Stimulated activated CD4-positive, alpha-beta T cell treated with anti-CD3 and anti-CD28 coated beads, Interleukin-1b, Interleukin-23, amount 100 ng/mL, for 1 hour (primary cell): ENCODE measurements at places on chromosomes 5 and 9.

DNA sequence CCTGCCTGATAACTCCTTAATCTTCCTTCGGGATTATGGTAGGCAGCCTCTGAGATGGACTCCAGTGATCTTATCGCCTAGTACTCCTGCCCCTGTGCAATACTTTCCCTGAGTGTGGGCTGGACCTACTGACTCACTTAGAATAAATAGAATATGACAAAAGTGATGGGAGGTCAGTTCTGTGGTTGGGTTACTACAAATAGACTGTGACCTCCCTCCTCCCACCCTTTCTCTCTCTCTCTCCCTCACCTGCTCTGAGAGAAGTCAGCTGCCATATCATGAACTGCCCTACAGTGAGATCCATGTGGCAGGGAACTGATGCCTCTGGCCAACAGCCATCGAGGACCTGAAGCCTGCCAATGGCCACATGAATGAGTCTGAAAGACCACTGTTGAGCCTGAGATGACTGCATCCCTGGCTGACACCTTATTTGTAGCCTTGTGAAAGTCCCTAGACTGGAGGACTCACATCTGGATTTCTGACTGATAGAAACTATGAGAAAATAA is 31.7 kb downstream of the NRG2 start:
- DNase-seq, result no peak

- no peak for DNase-seq
Measured at GRCh38 chr5:112554101-112554977, 135.3 kb upstream of the EPB41L4A start.

GRCh38 chr5:2039180-2039531 is 156.4 kb upstream of the IRX4 start:
- no peak for DNase-seq

- DNase-seq, result no peak
Measured at GRCh38 chr5:155150012-155150411, 136.5 kb downstream of the KIF4B start.

GRCh38 chr5:83084336-83084735 is 7.0 kb downstream of the XRCC4 start:
- DNase-seq, result no peak

GRCh38 chr9:127358770-127359169 is 38.2 kb upstream of the SLC2A8 start:
- DNase-seq, result no peak

DNA sequence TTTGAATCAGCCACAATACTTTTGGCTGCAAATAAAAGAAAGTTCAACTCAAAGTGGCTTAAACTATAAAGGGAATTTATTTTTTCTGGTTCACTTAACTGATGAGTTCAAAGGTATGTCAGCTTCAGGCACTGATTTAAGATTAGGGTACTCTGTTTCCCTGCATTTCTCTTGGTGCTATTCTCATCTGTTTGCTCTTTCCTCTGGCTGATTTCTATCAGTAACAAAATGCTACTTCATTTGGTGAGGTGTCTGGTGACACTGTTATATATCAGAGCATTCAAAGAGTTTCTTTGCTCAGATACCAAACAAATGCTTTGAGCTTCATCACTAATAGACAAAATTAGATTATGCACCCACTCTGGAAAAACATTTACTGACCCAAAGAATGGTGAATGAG is 65.9 kb upstream of the HTR4 start:
- DNase-seq, result no peak

GRCh38 chr5:180304431-180305375 is 12.8 kb upstream of the MAPK9 start:
- DNase-seq, result no peak

DNA sequence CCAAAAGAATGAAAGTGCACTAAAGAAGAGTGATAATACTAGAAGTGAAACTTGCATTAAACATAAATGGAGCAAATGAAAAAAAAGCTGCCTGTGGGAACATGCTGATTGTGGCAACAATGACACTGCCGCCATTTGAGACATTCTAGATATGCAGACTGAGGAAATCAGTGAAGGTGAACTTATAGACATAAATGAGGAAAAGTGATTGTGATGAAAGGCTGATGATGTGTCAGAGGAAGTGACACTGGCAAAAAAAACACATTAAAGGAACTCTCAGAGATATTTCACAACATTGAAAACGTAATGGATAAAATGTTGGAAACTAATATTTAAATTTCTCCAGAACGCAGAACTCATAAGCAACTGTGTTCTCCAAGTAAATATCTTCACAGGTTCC is 1.2 kb downstream of the ERCC8 start:
- DNase-seq, result no peak

DNA sequence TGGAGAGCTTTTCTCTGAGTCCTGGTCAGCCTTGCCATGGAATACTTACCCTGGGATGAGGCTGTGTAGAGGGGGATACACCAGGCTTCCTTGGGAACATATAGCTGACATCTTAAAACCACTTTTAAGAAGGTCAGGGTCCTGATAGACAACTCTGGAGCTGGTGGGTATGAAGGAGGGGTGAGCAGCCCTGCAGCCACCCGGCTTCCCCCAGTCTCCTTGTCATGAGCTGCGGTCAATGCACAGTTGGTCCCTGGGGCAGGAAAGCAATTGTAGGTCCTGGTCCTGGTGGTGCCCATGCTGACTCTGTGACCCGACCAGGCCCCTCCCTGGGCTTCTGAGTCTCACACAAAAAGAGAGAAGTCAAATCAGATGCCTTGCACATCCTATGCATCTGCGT is 63.6 kb downstream of the MRPL36 start:
- no peak for DNase-seq

DNA sequence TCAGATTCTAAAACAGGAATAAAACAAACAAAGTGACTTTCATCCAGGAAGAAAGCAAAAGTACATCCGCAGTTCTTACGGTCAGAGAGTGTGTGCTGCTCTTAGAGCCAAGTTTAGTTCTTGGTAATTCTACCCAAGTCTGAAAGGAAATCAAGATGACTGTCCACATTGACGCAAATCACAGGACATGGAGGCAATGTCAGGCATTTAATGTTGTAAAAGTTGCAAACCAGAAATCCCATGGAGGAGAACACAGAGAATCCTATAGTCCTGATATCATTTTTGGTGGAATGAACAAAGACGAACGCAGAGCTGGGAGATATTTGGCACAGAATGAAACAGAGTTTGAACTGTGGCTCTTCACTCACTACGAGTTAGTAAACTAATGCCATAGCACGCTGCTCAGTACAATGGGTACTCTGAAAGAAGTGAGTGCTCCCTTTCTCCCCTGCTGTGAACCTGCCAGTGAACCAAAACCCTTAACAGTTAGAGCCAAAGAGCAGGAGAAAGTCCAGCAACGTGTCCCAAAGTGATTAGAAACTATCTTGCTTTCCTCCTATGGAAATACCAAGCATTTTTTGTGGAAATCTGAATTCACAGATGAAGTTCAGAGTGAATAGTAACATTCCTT is 74.3 kb downstream of the MUSK start:
- no peak for DNase-seq

DNA sequence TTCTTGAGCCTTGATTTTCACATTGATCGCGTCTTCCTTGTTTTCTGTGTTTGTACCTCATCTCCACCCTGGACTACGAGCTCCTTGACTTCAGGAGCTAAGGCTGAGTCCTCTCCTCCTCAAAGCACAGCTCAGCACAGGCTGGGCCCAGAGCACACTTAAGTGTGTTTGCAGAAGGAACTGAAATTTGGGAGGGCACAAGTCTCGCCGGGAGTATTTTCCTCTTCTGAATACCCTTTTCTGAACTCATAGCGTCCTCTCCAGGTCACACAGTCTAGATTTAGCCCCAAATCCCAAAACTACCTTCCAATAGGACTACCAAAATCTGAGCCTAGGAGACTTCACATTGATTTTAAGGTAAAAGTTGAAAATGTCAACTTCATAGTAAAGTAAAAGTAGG is 41.6 kb downstream of the TSTD2 start:
- no peak for DNase-seq

DNA sequence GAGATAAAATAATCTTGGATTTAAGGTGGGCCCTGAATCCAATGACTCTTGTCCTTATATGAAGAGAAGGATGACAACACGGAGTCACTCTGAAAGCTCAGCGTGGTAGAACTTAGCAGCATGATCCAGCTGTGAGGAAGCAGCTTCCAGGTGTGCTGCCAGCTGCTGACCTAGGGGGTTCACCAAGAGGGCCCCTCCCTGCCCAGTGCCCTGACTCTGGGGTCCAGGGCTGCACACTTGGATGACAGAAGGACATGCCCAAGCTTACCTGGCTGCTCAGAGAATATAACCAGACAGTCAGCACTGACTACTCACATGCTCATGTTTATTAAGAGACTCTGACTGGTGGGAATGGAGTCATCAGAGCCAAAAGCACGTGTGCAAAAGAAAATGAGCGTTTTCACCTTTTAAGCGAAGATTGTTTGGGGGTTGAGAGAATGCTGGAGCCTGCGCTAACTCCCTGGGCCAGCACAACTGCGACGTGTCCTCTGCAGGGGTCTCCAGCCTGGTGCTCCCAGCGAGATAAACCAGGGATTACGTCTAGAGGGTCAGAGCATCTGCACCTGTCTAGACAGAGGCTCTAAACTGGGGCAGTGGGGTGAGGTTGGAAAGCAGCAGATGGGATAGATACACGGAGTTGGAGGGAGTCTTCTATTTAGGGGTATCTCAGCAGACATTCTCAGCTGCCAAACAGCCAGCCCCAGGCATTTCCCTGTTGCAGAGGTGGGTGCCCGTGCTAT is 41.3 kb downstream of the ROPN1L start:
- no peak for DNase-seq

DNA sequence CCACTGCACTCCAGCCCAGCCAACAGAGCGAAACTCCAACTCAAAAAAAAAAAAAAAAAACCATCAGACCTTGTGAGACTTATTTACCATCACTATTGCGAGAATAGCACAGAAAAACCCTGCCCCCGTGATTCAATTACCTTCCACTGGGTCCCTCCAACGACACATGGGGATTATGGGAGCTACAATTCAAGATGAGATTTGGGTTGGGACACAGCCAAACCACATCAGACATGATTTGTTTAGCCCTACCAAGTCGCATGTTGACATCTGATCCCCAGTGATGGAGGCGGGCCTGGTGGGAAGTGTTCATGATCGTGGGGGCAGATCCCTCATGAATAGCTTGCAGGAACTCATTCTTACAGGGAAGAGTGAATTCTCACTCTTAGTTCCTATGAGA is 26.6 kb downstream of the MYO10 start:
- DNase-seq, result no peak

GRCh38 chr9:20646656-20647055 is 24.4 kb upstream of the MLLT3 start:
- DNase-seq, result no peak

GRCh38 chr5:132828846-132829494 is 1.5 kb downstream of the SHROOM1 start:
- DNase-seq, result no peak

- no peak for DNase-seq
Measured at GRCh38 chr5:102154291-102154690, 141.8 kb downstream of the SLCO4C1 start.

DNA sequence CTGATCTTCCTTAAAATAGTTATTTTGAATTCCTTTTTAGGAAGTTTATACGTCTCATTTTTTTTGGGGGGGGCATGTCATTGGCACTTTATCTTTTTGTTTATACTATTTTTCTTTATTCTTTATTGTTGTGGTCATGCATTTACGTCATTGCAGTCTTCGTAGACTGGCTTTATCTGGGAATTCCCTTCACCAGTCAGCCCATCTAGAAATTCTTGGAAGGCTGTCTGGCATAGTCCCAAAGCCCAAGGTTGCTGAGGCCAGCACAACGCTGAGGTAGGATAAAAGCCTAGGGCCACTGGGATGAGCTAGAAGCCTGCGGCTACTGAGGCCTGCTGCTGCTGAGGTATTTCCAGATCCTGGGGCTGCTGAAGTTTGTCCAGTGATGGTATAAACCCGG is 121.5 kb downstream of the ISOC1 start:
- DNase-seq, result no peak

- DNase-seq, result no peak
Measured at GRCh38 chr9:123302348-123303214, 34.2 kb upstream of the STRBP start.

GRCh38 chr5:147658293-147658932 is 124.1 kb downstream of the JAKMIP2 start:
- DNase-seq, result no peak

GRCh38 chr9:123002754-123003153 is 30.7 kb upstream of the GPR21 start:
- DNase-seq, result no peak

DNA sequence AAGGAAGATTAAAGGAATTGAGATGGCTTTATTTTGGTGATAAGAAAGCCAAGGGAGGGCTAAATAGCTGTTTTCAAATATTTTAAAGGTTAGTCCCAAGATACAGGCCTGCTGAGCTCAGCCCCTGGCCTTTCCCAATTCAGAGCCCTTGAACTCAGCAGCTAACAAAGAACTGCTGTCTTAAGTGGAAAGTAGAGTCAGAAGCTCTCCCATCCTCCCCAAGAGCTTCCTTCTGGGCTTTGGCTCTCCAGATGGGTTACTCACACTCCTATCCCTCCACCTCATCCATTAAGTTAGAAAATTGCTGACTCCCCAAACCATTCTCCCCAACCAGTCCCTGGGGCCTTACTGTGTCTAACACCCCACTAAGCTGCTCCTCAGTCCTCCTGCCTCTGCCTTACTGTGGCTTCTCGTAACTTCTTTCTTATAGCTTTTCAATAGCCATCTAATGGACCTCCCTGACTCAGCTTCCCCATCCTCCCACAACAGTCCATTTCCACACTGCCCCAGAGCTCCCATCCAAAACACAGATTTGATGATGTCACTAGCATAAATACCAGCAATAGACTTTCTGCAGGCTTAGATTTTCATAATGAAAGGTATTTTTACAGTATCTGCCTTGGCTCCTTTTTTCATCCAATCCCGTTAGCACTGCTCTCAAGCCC is 239.1 kb downstream of the ENC1 start:
- no peak for DNase-seq

GRCh38 chr5:53411388-53411787 is 69.0 kb upstream of the FST start:
- no peak for DNase-seq

GRCh38 chr5:38207343-38207742 is 51.0 kb upstream of the EGFLAM start:
- no peak for DNase-seq

- DNase-seq, result no peak
Measured at GRCh38 chr5:58681943-58682342, 99.1 kb downstream of the RAB3C start.

- no peak for DNase-seq
Measured at GRCh38 chr5:147688656-147689356, 93.7 kb downstream of the JAKMIP2 start.

DNA sequence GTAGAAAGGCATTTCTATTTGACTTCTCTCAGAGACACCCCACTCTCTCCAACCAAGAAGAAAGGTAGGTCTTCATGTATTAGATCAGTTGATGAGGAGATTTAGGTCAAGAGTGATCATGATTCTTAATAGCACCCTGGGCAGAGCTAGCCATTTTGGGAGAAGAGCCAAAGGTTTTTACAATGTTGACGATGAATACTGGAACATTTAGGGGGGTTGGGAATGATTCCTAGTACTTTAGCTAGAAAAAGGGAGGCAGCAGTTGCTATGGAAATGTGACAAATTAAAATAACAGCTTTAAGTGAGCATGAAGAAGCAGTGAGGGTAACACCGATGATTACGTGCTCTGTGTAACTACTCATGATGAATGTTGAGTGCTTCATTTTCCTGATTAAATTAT is 9.5 kb upstream of the RPS23 start:
- DNase-seq, result no peak
